ENCODE measurements at places on chromosomes 3 and 15.

DNA sequence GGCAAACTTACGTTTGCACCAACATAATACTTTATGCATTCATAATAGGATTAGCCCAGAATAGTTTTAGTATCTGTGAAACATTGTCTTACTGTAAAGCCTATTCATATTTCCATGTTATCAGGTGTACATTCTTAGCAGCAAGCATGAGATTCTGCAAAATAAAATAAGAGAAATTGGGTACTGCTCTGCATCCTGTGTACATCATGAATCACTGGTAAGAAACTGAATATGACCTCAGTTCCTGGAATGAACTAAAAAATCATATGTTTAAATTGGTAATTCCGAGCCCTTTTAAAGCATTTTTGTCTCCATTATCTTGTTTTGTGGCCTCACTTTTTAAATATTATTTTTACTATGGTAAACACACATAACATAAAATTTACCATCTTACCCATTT lies 605.1 kb downstream of the ROBO1 start:
- DNase-seq, result no peak

DNA sequence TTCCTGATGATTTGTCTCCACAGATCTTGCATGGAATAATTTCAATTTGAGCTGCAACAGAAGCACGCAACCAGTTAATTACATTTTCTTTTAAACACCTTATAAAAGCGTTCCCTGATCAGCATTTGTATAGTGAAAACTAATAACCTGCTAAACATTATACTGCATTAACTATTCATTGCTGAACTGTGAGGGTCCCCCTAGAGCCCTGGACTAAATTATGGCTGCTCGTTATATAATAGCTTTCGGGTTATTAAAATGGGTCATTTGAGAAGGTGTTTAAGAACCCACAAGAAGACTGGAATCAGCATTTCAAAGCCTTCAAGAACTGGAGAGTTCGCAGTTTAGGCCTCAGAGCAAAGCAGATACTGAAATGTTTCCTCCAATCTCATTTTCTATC lies 52.9 kb upstream of the ICE2 start:
- DNase-seq, result no peak

- DNase-seq, result no peak
Observed at GRCh38 chr3:171001957-171002694, 24.4 kb downstream of the SLC2A2 start.

- no peak for DNase-seq
Observed at GRCh38 chr3:112925969-112926368, 48.9 kb downstream of the CD200R1 start.

DNA sequence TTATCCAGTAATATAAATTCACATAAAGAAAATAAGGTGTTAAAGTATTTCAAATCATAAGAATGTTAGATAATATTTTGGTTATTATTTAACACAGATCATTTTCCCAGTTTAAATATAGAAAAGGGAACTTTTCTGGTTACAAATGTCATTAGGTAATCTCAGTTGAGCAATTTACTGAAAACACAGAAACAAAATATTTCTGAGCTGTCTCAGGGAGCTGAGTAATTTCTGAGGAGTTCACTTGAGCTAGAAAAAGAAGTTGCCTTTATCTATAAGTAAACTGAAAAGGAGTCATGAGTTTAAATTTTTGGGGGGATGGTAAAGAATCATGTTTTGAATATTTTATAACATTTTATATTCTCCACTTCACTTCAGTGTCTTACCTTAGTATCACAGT lies 855.4 kb upstream of the ARPP21 start:
- DNase-seq, result no peak

- no peak for DNase-seq
Observed at GRCh38 chr15:92619145-92620101, 36.2 kb downstream of the FAM174B start.

- no peak for DNase-seq
Observed at GRCh38 chr3:124599779-124600693, 130.2 kb upstream of the UMPS start.

DNA sequence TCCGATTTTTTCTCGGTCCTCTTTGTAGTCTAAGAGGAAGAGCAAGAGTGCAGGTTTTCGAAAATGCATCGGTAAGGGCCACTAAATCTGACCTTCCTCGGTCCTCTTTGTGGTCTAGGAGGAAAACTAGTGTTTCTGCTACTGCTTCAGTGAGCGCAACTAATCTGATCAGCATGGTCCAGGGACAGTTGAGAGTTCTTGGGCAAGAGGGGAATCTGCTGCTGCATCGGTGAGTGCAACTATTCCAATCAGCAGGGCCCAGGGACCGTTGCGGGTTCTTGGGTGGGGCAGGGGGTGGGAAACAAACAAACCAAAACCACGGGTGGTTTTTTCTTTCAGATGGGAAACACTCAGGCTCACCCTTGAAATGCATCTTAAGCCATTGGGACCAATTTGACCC lies 10.5 kb upstream of the OSBPL11 start:
- no peak for DNase-seq

DNA sequence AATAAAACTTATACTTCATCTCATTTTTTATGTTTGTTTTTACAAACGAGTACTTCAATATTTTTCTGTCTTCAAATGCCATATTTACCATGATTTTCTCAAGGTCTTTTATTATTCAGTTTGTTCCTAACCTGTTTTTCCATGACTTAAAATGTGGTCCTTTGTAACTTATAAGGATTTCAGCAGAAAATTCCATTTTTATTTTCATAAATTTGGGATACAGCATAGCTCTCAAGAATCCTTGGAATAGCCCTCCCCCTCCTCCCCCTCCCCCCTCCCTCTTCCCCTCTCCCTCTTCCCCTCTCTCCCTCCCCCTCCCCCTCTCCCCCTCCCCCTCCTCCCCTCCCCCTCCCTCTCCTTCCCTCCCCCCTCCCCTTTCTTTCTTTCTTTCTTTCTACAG lies 14.9 kb upstream of the STX19 start:
- DNase-seq, result no peak

- no peak for DNase-seq
Observed at GRCh38 chr15:35665896-35666536, 120.1 kb upstream of the DPH6 start.

GRCh38 chr3:179991104-179991503 lies 45.6 kb downstream of the PEX5L start:
- no peak for DNase-seq

DNA sequence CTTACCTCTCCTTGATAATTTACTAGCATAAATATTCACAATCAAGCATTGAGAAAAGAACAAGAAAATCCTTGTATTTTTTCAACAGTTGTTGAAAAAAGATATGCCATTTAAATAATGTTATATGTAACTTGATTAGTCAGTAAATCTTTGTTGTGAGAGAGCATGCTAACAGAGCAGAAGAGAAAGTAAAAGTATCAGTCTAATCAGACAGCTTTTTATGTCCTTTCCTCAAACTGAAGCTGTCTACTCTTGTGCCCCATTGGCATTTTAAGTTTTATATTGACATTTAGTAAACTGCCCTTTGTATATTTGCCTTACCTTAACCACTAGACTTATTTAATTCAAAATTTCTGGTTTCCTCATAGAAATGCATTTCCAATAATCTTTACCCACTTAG lies 668.7 kb downstream of the OTOL1 start:
- no peak for DNase-seq

- peak; percentile 74 for DNase-seq
Observed at GRCh38 chr3:98556164-98557130, 24.7 kb downstream of the GPR15 start.

DNA sequence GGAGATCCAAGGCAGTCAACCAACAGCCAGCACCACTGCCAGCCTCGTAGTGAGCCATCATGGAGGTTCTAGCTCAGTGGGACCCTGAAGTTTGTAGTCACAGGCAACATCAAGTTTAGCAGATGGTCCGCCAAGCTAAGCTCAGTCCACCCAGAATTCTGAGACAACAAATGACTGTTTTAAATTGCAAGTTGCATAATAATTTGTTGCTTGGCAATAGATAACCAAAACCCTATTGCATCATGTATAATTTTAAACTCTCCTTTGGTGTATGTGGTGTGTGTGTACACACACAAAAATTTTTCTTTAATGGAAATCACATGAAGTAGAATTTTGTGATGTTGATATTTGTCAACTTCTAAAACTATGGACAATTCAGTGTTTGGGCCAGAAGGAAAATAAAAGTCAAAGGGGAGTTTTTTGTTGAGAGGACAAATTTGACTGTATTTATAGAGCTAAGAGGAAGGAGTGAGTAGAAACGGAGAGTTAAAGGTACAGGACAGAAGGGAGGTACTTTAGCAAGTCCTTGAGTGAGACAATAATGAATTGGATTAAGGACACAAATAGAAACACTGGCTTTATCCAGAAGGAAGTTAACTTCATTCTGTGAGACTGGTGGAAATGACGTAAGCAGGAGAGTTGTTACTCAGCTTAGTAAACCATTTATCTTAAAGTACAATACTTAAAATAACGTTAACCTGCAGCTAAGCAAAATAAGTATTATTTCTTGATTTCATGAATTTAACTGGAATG lies 83.6 kb downstream of the NCEH1 start:
- no peak for DNase-seq

GRCh38 chr3:162670181-162670580 lies 1173.6 kb downstream of the OTOL1 start:
- DNase-seq, result no peak

GRCh38 chr3:113985541-113985940 lies 37.7 kb downstream of the ZDHHC23 start:
- DNase-seq, result no peak
